ENCODE measurements at places on chromosomes 2 and 18.

DNA sequence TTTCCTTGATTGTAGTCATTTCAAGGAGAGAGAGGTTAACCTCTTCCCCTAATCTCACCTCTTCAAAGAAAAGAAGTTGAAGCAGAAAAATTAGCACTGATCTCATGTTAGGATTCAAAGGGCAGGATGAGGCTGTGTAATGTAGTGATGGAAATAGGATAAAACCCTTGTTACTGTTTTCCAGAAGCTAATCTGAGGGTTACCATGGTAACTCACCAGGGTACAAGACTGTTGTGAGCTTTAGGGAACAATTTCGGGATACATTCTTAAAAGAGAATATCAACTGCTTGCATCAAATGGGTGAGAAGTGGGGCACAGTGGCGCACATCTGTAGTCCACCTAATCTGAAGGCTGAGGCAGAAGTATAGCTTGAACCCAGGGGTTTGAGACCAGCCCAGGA is 64.9 kb upstream of the SLC39A10 start:
- DNase-seq = no peak

DNA sequence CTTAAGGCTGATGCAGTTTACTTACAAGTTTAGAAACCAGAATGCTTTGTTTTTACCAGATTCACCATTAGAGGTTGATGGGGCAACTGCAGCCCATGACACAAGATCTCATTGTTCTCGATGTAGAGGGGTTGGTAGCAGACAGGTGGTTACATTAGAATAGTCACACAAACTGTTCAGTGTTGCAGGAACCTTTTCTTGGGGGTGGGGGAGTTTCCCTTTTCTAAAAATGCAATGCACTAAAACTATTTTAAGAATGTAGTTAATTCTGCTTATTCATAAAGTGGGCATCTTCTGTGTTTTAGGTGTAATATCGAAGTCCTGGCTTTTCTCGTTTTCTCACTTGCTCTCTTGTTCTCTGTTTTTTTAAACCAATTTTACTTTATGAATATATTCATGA is 99.4 kb upstream of the IL1R2 start:
- DNase-seq = no peak

DNA sequence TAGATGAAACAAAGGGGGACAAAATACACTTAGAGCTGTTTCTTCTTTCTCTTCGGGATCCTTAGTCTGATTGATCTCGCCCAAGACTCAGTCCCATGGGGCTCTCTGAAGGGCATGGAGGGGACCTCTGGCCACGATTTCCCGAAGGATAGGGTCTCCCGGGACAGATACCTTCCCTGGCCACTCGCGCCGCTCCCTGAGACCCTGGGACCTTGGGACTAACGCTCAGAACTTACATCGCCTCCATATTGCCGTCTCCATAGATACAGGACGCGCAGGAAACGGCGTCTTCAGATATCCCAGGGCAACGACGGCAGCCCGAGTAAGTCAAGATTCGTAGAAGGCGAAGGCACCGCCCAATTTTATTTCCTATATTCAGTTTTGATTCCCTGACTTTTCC is at the start of gene CFAP65:
TSS of gene CFAP65 (minus strand) at position 265 of the 400 bp plus-strand sequence. CDS start 2,468 bp downstream, outside the sequence.
- DNase-seq = no peak

DNA sequence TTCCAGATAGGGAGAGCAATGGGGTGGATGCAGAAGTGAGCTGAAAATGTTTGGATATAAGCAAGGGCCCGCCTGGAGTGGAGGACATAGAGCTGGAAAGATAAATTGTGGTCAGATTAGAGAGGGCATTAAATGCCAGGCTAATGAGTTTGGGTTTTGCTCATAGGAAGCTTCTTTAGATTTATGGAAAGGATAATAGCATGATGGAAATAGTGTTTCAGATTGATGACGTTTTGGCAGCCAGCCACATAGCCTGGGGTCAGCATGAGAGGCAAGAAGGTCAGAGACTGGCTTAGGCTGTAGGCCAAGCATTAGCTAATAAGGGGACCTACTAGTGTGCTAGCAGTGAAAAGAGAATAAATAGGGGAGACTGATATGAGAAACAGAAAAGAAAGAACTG is 321.6 kb downstream of the STK39 start:
- DNase-seq = no peak
